ENCODE measurements at places on chromosomes 2 and 18.

- DNase-seq: no peak
These were observed 39.9 kb downstream of the CYRIA start for GRCh38 chr2:16625759-16626158.

- no peak for DNase-seq
These were observed 250.1 kb upstream of the DPP10 start for GRCh38 chr2:114192362-114192761.

- DNase-seq: no peak
These were observed 488.6 kb upstream of the SMIM21 start for GRCh38 chr18:75915941-75916623.

- DNase-seq: no peak
These were observed 559.3 kb upstream of the PIK3C3 start for GRCh38 chr18:41395695-41396094.

- DNase-seq: no peak
These were observed 96.4 kb downstream of the CERS6 start for GRCh38 chr2:168552450-168552856.

DNA sequence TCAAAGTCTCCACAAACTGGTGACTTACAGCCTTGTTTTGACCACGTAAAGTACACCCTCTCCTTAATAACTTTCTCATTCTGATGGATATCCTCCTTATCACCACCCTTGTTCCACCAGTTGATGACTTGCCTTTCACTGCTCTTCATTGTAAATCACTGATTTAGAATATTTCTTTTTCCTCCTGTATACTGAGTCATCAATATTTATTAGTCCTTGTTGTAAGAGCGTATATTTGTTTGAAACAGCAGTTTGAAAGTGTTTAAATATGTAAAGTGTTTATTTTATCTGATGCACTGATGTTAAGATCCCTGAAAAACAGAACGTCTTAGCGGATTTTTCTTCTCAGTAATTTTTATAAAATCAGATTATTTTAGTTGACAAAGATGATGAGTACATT lies 34.2 kb upstream of the DYSF start:
- no peak for DNase-seq

DNA sequence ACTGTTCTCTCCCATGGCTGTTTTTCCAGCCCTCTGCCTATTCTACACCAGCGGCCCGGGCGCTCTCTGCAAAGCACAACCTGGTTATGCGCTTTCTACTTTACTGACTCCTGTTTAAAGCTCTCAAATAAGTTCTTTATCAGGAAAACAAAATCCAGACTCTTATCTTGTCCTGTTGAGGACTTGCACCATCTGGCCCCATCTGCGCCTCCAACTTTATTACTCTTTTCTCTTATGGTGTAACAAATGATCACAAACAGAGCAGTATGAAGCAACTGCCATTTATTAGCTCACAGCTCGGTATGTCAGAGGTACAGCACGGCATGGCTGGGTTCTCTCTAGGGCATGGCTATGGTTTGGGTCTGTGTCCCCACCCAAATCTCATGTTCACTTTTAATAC lies 236.5 kb upstream of the NT5C1B start:
- DNase-seq: no peak

GRCh38 chr2:203960811-203961210 lies 24.2 kb downstream of the ICOS start:
- DNase-seq: no peak

GRCh38 chr2:47720559-47720958 lies 62.4 kb upstream of the MSH6 start:
- no peak for DNase-seq

DNA sequence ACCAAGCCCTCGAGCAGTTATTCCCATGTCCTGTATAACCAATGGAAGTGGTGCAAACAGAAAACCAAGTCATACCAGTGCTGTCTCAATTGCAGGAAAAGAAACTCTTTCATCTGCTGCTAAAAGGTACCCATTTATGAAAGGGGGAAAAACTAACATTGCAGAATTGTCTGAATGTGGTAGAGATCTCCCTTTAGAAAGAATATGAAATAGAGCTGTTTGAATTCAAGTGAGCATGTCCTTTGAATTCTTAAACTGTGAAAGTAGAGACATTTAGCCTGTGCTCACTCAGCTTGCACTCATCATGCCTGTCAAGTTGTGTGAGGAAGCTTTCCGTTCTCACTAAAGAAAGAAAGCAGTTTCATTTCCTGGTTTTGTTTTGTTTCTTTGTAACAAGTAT lies 87.4 kb downstream of the EML4 start:
- no peak for DNase-seq

GRCh38 chr2:21836261-21836660 lies 712.5 kb downstream of the TDRD15 start:
- DNase-seq: no peak

GRCh38 chr2:183892315-183892941 lies 705.9 kb upstream of the ZNF804A start:
- no peak for DNase-seq

GRCh38 chr2:218010140-218010983 lies 7.6 kb upstream of the TNS1 start:
- DNase-seq: no peak

- no peak for DNase-seq
These were observed 141.8 kb downstream of the MEIS1 start for GRCh38 chr2:66576561-66577320.

- no peak for DNase-seq
These were observed 116.8 kb downstream of the IKZF2 start for GRCh38 chr2:213034585-213034984.

DNA sequence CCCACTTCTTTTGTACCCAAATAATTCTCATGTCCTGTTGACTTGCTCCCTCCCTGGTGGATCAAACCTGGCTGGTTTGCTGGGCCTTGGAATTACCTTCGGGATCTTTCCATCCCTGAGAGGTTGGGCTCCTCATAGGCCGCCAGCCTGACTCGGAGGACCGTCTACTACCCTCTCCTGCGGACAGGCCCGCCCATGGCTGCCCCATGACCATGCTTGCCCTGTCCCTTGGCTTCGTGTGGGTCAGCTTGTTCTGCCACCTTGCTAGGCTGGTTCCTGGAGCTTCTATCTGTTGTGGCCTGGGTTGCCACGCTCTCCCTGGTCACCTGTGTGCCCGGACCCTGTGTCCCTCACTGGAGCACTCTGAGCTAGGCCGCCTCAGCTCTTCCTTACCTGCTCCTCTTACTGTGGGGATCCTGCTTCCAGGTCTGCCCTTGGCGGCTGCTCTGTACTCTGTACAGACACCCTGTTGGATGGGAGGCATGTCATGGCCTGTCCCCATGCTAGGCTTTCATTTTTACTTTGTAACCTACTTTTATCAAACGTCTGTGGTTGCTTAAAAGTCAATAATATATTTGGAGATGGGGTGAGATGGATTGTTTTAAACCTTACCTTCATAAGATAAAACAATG lies 29.7 kb upstream of the FHL2 start:
- no peak for DNase-seq

- DNase-seq: no peak
These were observed 39.8 kb downstream of the VSNL1 start for GRCh38 chr2:17580319-17580715.

DNA sequence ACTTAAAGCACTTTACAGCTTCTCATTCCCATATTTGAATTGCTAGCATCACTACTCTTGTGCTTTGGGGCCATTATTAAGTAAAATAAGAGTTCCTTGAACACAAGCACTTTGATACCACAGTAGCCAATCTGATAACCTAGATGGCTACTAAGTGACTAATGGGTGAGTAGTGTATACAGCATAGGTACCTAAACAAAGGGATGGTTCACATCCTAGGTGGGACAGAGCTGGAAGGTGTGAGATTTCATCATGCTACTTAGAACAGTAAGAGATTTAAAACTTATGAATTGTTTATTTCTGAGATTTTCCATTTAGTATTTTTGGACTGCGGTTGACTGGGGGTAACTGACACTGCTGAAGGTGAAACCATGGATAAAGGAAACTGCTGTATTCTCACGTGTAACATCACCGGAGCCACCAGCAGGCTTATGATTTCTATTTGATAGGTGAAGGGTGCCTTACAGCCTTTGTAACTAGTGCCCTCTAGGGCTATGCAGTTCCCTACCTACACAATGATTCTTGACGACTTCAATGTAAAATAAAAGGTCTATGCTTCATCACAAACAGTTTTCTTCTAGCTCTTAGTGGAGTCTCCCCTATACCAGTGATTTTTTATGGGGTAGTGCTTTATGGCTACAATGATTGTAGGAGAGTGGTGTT lies 22.1 kb upstream of the CRIM1 start:
- no peak for DNase-seq

GRCh38 chr2:57899898-57900297 lies 146.7 kb upstream of the VRK2 start:
- DNase-seq: no peak

DNA sequence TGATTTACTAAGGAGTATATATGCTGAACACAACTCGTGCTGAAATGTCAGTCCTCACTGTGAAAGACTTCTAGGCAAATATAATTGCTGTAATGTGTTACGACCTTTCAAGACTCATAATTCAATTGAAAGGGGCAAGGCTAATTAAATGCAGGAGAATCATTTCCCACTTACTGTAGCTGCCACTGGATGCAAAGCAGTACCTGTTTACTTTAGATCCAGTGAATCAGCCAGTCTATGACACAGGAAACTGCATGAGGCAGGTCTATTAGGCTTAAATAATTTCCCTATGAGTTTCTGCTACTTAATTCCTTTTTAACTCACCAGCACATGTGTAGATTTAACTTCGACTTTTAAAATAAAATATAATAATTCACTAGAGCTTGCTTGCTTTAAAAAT lies 125.6 kb downstream of the CTNNA2 start:
- DNase-seq: no peak

- no peak for DNase-seq
These were observed 167.2 kb upstream of the SERTAD2 start for GRCh38 chr2:64820901-64821300.

DNA sequence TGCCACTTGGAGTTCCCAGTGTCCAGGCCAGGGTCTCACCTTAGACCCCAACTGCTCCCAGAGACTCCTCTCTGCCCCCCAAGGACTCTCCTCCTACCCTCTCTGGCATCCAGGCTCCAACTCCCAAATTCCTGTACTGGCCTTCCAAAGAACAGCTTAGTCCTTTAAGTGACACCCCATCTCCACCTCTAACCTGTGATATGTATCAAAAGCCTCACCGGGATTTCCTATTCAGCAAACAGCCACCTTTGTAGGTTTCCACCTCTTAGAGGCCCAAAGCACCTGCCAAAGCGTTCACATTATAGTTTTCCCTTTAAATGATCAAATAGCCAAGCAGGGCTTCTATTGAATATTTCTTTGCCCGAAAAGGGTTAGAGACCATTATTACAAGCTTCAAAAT lies 2.7 kb upstream of the COPS8 start:
- DNase-seq: no peak

DNA sequence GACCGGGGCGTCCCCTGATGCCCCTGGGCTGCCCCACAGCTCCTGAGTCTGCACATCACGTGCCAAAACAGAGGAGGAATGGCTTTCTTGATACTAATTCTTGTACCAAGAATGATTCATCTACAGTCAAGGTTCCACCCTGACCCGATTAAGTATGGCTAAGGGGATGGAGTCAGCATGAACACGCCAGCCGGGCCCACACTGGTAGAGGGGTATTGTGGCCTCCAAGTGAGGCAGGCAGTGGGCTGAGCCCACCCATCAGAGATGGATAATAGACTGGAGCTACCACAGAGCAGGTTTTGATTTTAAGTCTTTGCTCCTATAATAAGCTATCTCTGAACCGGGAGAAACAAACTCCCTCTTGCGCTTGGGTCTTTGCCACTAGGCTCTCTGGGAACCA lies 17.9 kb upstream of the GNAL start:
- DNase-seq: no peak

GRCh38 chr2:88602022-88602421 lies 25.2 kb downstream of the EIF2AK3 start:
- DNase-seq: no peak

- no peak for DNase-seq
These were observed 66.2 kb downstream of the LPIN1 start for GRCh38 chr2:11812466-11813248.

DNA sequence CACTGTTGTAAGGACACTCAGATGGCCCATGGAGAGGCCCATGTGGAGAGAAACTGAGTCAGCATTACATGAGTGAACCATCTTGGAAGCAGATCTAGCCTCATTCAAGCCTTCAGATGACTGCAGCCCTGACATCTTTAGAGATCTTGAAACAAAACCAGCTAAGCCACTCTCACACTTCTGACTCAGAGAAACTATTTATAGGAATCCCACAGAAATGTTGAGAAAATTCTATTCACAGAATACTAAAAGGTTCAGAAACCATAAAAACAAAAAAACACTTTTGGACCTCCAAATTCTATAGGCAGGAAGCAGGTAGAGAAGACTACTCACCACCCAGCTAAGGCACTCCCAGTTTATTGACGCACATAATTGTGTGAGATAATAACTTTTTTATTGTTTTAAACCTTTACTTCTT lies 8.7 kb downstream of the TMEM169 start:
- DNase-seq: no peak

DNA sequence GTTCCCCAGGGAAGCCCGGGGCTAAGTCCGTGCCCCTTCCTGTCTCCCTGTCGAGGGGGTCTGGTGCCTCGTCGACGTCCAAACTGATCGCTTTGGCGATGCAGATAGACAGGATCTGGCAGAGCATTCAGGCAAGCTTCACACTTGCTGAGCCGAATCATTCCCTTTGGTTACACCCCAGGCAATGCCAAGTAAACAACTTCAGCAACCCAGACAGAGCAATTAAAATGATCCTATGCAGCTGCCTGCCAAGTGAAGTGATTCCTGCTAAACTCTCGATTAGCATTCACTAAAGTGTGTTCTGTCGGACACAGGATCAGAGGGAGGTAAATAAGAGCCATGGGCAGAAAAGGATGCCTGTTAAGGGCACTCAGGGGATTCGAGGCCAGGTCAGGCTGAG lies 108.2 kb upstream of the RAB12 start:
- no peak for DNase-seq

GRCh38 chr2:42127425-42128424 lies 41.4 kb upstream of the EML4 start:
- DNase-seq: no peak

DNA sequence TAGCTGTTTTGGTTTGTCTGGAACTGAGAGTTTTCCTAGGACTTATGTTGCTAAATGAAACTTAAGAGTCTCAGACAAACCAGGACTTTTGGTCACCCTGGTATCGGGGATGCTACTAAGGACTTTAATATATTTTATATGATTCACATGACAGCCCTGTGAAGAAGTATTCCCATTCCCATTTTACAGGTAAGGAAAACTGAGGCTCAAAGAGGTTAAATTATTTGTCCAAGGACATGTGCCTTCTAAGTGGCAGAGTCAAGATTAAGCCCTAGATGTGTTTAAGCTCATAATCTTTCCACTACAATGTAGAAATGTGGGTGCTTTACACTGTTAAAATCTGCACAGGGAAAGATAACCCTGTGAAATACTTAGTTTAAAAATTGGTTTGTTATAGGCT lies 77.7 kb upstream of the ATP5MC3 start:
- no peak for DNase-seq

GRCh38 chr2:27095745-27096651 lies 9.4 kb downstream of the KHK start:
- DNase-seq: no peak

DNA sequence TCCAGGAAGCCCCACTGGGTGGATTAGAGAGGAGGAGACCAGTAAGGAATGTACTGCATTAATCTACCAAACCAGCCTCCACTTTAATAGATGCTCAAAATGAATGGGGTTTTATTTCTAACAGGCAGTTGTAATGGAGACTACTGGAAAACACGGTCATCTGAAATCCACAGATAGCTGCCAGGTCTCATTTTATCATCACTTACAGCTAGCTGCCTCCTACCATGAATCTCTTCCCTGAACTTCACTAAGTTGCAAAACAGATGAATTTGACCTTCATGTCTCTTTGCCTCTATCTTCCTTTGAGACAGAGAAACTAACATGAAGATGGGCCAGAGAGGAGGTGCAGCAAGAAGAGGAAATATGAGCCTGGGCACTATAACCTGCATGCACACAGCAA lies 21.9 kb downstream of the ZBTB7C start:
- no peak for DNase-seq
